ENCODE measurements at places on chromosomes 3 and 15.

DNA sequence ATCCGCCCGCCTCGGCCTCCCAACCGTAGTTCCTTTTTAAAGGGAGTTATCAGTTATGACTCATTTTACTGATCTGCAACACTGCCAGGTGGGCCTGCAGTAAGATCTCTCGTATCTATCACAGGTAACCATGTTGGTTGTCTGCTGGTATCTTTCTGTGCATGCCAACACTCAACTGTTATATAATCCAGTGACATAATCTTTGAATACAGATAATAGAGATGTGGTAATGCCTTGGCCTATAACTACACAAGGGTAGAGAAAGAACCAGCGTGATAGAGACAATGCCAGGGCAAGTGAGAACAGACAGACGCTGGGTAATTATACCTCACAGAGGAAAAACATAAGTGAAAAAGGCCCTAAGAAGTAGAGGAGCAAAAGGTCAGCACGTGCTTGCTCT is 11.0 kb upstream of the ARPP19 start:
- DNase-seq: no peak

GRCh38 chr15:83733206-83733605 is 79.3 kb downstream of the ADAMTSL3 start:
- DNase-seq: peak; percentile 74

DNA sequence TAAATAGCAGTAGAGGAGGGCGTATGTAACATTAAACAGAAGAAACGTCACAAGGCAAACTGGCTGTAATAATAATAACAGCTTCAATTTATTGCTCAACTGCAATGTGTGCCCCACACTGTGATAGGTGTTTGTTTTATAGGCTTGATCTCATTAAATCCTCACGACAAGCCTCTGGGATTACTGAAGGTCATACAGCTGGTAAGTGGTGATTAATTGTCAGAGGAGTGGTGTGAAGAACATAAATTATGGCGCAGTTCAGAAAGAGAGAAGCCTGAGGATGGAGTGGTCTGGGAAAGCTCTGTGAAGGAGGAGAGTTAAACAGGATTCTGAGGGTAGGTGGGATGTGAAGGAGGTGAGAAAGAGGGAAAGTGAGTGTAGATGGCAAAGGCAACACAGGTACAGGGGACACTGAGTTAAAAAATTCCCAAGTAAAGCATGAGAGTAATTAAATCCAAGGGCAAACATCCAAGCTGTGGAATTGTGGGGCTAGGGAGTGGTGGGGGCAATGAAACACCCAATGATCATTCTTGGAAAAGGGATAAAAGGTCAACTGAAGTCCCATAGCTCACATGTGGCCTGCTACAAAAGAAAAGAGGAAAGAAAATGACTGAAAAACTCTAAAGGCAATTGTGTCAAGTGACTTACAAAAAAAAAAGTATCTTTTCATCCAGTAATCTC is 16.5 kb upstream of the GLCE start:
- no peak for DNase-seq

DNA sequence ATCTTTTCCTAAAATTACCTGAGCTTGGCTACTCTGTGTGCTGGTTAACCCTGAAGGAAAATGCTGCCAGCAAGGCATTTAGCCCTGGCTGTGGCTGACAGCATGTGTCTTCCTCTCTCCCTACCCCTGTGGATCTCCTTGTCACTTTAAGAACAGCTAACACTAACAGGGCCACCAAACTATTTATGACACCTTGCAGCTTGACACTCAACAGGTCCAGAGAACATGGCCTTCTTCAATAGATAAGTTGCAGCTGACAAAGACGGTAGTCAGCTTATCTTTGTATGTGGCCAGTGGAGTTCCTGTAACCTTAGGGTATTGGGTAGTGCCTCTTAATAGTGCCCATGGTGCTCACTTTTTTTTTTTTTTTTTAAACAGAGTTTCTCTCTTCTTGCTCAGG is 32.0 kb upstream of the COPB2 start:
- DNase-seq: no peak
